ENCODE measurements at places on chromosomes 5 and 9.

GRCh38 chr5:89302102-89302891 lies 419.3 kb upstream of the MEF2C start:
- DNase-seq = no peak

- DNase-seq = no peak
Observed at GRCh38 chr5:176365351-176366231, at the start of gene ARL10. Gene ARL10 (plus strand): TSS chr5:176365487. CDS start chr5:176365564, 77 bp downstream.

DNA sequence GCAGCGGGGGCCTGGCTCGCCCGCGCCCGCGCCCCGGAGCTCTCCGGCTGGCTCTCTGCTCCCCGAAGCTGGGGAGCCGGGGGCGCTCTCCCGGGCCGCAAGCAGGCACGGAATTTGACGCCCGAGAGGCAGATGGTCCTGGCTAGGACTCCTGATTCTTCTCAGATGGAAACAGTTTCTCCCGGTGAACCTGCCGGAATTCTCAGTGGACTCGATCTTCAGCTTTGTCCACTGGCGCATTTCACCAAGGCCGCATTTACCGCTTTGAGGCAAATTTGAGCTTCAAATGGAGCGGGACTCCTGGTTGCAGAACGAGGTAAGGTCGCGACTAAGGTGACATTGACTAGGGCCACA lies 305.7 kb upstream of the KCNN2 start:
- peak; percentile 47 for DNase-seq

- DNase-seq = no peak
Observed at GRCh38 chr9:104984948-104985347, 57.0 kb upstream of the ABCA1 start.

- DNase-seq = peak; percentile 1
Observed at GRCh38 chr5:88555674-88556073, 287.0 kb upstream of the TMEM161B start.

DNA sequence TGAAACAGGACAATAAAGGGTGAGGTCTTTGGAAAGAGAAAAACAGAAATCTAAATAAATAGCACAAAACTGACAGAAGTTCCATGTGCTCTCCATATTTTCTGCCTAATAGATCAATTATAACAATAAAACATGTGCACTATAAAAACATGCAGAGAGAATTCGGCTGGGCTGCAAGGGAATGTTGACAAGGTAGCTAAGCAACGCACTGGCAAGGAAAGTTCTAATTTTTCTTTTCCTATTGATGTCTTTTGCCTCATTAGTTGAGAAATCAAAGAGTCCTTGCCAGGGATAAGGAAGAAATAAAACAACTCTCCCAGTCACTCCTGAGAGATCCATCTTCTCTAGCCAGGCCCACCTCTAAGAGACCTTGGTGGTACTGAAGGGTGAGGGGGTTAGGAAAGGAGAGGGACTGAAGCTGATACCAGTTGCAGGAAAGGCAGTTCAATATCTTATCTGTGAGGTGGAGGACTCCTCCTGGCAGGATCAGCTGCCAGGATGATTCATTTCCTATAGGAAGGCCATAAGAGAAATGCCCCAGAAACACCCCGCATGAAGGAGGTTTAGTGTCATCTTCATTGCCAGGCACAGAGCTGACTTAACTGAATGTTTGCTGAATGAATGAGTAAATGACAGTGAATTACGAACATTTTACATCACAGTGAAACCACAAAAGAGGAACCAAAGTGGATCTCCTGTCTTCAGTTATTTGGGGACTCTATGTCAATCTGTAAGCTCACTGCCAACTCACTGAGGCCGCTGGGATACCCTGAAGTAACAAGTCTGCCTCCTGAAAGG lies 63.7 kb upstream of the IFNK start:
- DNase-seq = no peak

GRCh38 chr5:73897893-73898292 lies 271.9 kb downstream of the ARHGEF28 start:
- DNase-seq = no peak

- no peak for DNase-seq
Observed at GRCh38 chr5:146388386-146388785, 49.7 kb downstream of the POU4F3 start.

GRCh38 chr5:14054111-14054854 lies 88.9 kb upstream of the TRIO start:
- no peak for DNase-seq

GRCh38 chr9:20561531-20561930 lies 60.8 kb downstream of the MLLT3 start:
- no peak for DNase-seq

GRCh38 chr5:173490681-173491080 lies 125.8 kb downstream of the BOD1 start:
- DNase-seq = no peak

DNA sequence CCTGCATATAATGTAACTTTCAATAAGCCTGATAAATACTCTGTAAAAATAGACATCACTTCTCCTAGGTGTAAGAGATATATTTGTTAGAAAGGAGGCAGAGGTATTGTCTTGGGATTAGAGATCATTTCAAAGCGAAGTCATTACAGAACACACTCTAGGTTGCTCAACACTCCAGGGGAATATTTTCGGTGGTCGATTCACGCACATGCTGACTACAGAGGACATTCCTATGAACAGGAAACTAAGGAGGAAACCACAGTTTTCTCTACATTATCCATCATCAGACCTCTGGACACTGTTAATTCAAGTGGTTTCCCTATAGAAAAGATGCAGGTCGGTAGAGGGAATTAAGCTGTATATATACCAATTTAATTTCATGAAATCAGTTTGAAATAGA lies 370.0 kb downstream of the NDUFS4 start:
- no peak for DNase-seq

DNA sequence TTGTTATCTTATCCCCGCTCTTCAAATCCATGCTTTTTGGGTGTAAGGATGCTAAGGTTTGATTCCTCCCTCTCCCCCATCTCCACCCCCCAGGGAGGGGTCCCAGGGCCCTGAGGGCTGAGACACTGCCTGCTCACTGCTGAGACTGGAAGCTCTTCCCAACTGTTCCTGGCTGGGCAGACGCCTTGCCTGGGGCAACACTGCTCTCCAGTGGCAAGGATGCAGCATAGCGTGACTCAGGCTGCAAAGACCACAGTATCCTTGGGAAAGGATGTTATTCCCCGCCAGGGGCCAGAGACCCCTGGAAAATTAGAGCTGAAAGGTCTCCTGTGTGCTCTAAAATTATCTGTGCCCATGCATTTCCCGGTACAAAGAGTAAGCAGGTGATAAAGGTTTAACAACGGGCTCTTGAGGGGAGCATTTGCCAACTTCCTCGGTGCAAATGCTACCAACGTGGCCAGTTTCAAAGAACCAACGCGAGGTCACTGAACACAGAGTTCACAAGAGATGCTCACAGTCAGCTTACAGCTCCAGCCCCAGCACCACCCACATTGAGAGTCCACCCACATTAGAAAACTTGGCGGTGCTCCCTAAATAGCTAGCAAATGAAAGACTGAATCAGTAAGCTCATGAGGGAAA lies 271.9 kb downstream of the NSG2 start:
- peak; percentile 20 for DNase-seq

- peak; percentile 8 for DNase-seq
Observed at GRCh38 chr5:158287643-158288271, 428.8 kb upstream of the CLINT1 start.

Data from NCI-H1417 (cell line).